ENCODE measurements at places on chromosomes 16 and 17.
A peak's percentile ranks its signal among the peaks of the same experiment; 100 is the strongest.

- DNase-seq = peak; percentile 84
Measured at GRCh38 chr16:3129137-3130131, 5.4 kb upstream of the ZNF213 start.

DNA sequence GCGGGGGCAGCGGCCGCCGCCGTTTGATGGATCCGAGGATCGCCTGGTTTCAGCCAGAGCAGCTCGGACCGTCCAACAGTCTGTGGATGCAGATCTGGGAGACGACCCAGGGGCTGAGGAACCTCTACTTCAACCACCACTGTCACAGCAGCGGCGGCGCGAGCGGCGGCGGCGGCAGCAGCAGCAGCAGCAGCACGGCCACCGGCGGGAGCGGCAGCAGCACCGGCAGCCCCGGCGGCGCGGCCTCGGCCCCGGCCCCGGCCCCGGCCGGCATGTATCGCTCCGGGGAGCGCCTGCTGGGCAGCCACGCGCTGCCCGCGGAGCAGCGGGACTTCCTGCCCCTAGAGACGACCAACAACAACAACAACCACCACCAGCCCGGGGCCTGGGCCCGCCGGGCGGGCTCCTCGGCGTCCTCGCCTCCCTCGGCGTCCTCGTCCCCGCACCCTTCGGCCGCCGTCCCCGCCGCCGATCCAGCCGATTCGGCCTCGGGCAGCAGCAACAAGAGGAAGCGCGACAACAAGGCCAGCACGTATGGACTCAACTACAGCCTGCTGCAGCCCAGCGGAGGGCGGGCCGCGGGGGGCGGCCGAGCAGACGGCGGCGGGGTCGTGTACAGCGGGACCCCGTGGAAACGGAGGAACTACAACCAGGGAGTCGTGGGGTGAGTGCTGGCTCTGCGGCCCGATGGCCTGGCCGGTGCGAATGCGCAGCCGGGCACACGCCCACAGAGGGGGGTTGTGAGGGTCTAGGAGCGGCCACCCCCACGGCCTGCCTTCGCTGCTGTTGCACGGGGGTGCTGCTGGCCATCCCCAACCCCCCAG is 702 bp downstream of the TENT4B start:
- no peak for DNase-seq

DNA sequence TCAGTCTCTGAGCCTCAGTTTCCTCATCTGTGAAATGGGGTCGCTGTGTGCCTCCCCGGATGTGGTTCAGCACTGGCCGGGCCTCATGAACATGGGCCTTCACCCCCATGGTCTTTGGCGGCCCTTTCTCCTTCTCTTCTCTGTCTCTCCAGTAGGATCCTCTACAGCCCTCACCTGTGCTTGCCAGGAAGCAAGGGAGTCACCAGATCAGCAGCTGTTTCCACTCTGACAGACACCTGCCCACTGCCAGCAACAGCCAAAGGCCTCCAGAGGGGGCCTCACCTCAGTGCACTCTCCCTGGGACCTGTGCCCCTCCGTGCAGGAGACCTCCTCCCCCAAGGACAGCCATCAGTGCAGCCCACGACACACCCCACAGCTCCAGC is 89.4 kb downstream of the C16orf78 start:
- no peak for DNase-seq

GRCh38 chr16:84973776-84974523 is 37.4 kb downstream of the ZDHHC7 start:
- no peak for DNase-seq

- no peak for DNase-seq
Measured at GRCh38 chr17:78134899-78135385, 4.4 kb downstream of the TMC8 start.
